ENCODE measurements at places on chromosomes 5 and 9. TPM values are rescaled to one million over a fixed set of nuclear protein-coding genes. Genes with fewer than 3 reads are reported as not detected.

ZFP37 gene
- total RNA-seq = 1.8 TPM

PCDHGC3 gene
- 99.9 TPM for total RNA-seq

INSL4 gene
- not detected for total RNA-seq

NR4A3 gene
- total RNA-seq = 36.9 TPM

DNA sequence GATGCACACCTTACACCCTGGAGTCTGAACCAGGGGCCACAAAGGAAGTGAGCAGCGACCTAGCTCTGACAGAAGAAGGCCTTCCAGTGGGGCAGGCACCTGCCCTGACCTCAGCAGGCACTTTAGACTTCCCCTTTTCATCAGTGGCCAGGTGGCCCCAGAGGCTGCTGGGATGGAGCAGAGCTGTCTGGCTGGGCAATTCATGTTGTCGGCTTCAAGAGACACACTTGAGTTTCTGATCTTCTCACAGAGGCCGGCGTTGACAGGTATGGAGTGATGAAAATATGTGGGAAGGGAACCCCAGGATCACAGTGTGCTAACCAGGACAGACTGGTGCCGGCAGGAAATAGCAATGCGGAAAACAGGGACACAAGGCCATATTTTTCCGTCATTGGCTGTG lies 375.5 kb downstream of the CTNND2 start:
- H3K27me3 ChIP-seq = no peaks in the 10 kb centered on the region
- H3K27ac ChIP-seq = no peak overlapping the region
- H3K36me3 ChIP-seq = no peaks in the 10 kb centered on the region
- no peaks in the 10 kb centered on the region for H3K4me1 ChIP-seq
- no peak overlapping the region for H3K4me3 ChIP-seq

DNA sequence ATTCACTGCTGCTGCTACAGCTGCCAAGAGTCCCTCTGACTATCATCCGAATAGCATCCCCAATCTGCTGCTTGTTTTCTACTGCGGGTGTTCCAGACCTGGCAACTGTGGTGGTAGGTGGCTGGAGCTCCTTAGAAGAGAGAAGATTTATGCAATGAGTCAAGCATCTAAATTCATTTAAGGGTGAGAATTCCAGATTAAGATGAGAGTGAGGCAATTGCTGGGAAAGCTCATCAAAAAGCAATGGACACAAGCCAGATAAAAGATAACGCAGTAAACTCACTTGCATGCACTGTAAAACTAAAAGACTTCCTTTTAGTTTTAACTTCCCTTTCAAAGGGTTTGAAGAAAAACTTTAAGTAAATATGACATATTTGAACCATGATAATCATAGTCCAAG lies 3.9 kb downstream of the PLK2 start:
- no peaks in the 10 kb centered on the region for H3K27me3 ChIP-seq
- peak overlapping the region; percentile 29 for H3K27ac ChIP-seq
- peak overlapping the region; percentile 83 for H3K4me3 ChIP-seq
- DNase-seq = no peak
- H3K4me1 ChIP-seq = peaks cover 41% of the 10 kb centered on the region
- H3K36me3 ChIP-seq = peaks cover 12% of the 10 kb centered on the region

FCN2 gene
- not detected for total RNA-seq

- H3K4me1 ChIP-seq = peaks cover 15% of the 10 kb centered on the region
- no peaks in the 10 kb centered on the region for H3K36me3 ChIP-seq
- H3K27ac ChIP-seq = no peak overlapping the region
- H3K27me3 ChIP-seq = peaks cover 43% of the 10 kb centered on the region
Measured at GRCh38 chr5:55173687-55174230, 782 bp upstream of the CDC20B start.

- no peaks in the 10 kb centered on the region for H3K27me3 ChIP-seq
- no peaks in the 10 kb centered on the region for H3K36me3 ChIP-seq
- no peak for DNase-seq
- no peak overlapping the region for H3K4me3 ChIP-seq
Measured at GRCh38 chr9:16198996-16199395, 646.2 kb downstream of the CCDC171 start.

ADCY2 gene
- total RNA-seq = 14.8 TPM

DDX4 gene
- not detected for total RNA-seq
